Stimulated activated CD8-positive, alpha-beta memory T cell treated with anti-CD3 and anti-CD28 coated beads, Interleukin-15, amount 100 ng/mL, for 1 hour (primary cell): ENCODE measurements at places on chromosomes 5 and 9.

- DNase-seq, result no peak
Measured at GRCh38 chr5:30981576-30981975, 211.9 kb upstream of the CDH6 start.

DNA sequence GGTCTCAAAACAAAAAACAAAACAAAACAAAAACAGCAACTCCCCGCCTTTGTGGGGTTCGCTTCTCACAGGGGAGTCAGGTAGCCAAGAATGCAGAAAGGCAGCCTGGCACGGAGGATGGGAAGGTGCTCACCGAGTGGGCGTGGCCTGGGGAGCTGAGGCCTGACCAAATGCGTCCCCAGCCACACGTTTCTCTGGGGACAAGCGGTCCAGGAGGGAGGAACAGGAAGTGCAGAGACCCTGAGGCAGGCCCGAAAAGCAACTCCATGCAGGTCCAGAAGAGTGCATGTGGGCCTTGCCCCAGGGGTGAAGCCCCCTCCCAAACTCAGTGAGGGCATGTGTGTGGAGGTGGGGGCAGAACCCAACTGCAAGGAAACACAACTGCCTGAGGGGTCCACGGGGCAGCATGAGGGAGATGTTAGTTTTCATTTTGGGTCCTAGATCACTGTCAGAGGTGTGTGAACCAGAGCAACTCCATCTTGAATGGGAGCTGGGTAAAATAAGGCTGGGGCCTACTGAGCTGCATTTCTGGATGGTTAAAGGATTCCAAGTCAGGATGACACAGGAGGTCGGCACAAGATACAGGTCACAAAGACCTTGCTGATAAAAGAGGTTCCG, 2.6 kb upstream of the UAP1L1 start:
- no peak for DNase-seq

GRCh38 chr9:2012347-2012746, 2.8 kb upstream of the SMARCA2 start:
- no peak for DNase-seq

GRCh38 chr5:68345171-68345570, 129.6 kb downstream of the PIK3R1 start:
- DNase-seq, result no peak

GRCh38 chr9:20316372-20316771, 305.9 kb downstream of the MLLT3 start:
- DNase-seq, result no peak

GRCh38 chr5:124343451-124343867, 403.0 kb downstream of the ZNF608 start:
- DNase-seq, result no peak

DNA sequence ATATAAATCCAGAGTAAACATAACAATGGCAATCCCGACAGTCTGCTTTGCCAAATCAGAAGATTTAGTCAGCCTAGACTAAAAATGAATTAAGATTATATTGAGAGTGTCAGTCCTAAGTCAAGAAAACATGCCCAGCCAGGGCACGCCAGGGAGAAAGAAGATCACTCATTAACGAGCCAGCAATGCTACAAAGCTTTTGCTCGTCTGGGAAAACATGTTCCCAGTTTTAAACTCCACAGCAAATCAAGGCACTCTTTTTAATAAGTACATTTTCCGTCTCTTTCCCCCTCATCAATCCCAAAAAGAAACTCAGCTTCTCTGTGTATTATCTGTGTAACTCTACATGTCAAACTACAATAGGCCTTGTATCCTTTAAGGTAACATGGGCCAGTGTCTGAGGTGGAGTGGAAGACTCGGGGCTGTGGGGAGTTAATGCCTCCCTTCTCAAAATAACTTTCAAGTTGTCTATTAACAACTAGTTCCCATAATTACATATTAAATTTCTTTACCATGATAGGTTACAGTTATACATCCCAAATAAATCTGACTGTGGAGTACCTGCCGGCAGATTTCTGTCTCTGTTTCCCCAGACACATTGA, 40.9 kb downstream of the NFIB start:
- DNase-seq, result no peak

DNA sequence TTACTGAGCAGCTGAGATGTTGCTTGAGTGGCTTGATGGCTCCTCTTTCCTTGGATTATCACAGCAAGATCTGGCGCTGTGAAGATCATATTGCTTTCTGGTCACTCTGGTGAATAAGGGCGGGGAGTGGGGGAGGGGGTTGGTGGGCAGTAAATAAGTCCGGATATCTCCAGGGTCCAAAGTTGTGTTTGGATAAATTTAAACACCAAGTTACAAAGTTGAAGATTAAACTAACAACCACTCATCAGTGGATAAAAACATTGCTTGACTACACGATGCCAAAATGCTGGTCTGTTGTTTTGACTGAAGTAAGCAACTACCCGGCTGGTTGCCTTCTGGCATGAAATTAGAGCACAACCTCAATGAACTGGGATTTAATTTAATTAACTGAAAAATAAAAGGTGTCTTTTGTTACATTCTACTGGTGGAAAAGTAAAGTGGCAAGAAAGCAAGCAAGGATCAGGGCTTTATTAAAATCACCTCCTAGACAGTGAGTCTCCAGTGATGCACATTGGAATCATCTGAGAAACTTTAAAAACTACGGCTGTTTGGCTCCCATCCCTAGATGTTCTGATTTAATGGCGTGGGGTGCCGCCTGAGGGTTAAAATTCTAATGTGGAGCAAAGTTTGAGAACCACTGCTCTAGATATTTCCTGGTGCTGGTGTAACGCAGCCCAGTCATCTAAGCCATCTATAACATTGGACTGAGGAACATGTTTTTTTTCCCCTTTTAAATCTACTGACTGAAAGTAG, 86.7 kb upstream of the AGXT2 start:
- no peak for DNase-seq

GRCh38 chr9:13053504-13053903, 226.0 kb downstream of the MPDZ start:
- no peak for DNase-seq

DNA sequence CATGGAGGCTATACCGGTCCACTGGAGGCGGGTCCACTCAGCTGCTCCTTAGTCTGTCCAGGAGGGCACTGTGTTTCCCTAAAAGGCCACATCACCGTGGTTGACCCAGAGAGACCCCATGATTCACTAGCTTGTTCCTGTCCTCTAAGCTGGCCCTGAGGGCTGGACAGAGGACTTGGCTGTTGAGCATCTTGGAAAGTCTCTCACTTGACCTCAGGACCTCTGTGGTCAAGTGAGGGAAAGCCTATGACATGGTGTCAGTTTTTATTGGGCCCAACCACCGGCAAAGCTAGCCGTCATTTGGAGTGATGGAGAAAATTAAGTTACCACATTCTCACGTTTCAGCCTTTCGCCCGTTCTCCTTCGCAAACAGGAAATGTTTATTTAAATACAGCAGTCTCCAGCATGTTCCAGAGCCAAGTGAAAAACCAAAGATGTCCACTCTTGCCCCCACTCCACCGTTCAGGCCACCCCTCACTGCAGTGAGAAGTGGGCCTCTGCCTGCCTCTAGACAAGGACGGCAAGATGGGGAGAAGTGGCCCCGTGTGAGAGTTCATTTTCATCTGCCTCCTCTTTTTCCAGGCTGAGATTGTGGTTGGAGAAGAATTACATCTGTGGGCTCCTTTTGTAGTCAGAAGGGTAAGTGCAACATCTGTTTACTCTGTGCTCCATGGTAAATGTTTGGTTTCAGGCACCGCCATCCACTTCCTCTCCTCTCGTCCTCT, 4.4 kb downstream of the SLIT3 start:
- no peak for DNase-seq

GRCh38 chr5:62168506-62169281, 137.3 kb upstream of the KIF2A start:
- no peak for DNase-seq

GRCh38 chr5:148825716-148826052, 727 bp upstream of the ADRB2 start:
- DNase-seq, result no peak

DNA sequence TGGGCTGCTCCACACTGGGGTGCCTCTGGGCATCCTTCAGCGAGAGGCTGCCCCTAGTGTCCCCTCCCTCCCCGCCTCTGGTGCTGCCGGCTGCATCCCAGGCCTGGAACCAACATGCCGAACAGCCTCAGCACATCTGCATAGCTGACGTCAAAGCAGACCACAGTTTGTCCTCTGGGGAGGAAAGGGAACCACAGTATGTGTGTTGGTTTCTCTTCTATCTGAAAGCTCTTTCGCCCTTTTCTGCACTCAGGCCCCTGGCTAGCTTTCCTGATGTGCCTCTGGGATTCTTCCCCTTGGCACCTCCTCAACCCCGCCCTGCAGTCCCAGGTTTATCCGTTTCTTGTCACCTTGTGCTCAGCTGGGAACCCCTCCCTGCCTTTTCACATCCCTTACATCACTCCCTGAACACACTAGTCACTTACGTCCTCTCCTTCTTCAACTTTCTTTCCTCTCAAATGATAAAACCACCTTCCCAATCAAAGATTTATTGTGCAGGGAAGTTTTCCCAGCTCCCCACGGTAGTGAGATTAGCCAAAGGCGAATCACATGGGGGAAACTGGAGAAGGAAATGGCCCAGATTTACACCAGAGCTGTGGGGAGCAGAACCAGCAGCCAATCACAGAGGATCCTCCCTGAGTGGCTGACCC, 35.5 kb upstream of the B4GALT1 start:
- no peak for DNase-seq

DNA sequence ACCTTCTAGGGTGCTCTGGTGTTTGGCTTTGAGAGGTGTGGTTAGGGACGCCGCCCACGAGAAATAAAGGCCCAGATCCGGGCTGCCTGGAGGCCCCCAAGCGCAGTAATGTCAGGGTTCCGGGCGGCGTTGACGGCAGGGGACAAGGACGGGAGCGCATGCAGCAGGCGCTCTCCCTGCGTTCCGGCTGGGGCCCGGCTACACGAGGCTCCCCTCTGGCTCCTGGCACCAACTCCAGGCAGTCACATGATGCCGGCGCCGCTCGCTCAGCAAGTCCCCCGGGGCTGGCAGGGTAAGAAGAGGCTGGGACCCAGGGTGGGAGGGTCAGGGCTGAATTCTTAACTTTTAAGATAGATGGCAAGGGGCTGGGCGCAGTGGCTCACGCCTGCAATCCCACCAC, 28.1 kb downstream of the UBTD2 start:
- no peak for DNase-seq

DNA sequence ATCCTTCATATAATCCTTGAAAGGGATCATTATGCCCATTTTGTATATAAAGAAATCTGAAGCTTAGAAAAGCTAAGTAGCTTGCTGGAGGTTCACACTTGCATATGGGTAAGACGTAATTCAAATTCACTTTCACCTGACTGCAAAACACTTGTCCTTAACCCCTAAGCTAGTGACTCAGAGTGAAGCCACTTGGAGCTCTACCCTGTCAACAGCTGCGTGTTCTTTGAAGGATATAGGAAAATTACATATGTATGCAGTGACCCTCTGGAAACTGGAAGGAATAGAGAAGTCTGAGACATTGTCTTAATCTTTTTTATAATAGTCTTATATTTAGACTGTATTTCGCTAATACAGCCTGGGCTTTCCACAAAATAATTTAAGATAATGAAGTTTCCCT, 80.0 kb upstream of the STK32A start:
- DNase-seq, result no peak

GRCh38 chr5:57891443-57891842, 408.8 kb upstream of the ACTBL2 start:
- no peak for DNase-seq

- DNase-seq, result no peak
Measured at GRCh38 chr5:159451197-159452052, 121.1 kb upstream of the IL12B start.

DNA sequence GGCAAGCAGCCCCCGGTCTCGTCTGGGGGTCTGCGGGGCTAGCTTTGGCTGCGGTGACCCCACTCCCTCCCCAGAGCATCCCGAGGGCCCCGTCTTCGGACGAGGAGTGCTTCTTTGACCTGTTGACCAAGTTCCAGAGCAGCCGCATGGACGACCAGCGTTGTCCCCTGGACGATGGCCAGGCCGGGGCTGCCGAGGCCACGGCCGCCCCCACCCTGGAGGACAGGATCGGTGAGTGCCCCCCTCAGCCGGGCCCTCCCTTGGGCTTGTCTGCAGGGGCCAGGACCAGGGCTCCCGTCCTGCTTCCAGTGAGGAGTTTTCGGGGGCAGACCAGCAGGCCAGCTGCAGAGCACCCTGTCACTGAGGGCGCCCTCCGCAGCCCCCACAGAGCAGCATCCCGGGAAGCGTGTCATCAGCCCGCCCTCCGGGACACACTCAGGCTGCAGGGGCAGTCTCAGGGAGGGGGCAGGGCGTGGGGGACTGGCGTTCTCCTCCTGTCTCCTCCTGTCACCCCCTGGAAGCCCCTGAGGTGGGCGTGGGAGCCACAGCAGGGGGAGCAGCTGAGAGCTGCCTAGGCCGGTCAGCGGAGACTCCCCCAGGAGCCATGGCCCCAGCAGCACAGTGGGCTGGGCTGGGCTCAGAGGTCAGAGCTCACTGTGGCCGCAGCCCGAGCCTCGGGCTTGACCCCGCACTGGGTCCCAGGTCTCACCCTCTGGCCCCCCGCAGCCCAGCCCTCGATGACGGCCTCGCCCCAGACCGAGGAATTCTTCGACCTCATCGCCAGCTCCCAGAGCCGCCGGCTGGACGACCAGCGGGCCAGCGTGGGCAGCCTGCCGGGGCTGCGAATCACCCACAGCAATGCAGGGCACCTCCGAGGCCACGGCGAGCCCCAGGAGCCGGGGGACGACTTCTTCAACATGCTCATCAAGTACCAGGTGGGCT, 7.7 kb downstream of the DNLZ start:
- DNase-seq, result no peak

DNA sequence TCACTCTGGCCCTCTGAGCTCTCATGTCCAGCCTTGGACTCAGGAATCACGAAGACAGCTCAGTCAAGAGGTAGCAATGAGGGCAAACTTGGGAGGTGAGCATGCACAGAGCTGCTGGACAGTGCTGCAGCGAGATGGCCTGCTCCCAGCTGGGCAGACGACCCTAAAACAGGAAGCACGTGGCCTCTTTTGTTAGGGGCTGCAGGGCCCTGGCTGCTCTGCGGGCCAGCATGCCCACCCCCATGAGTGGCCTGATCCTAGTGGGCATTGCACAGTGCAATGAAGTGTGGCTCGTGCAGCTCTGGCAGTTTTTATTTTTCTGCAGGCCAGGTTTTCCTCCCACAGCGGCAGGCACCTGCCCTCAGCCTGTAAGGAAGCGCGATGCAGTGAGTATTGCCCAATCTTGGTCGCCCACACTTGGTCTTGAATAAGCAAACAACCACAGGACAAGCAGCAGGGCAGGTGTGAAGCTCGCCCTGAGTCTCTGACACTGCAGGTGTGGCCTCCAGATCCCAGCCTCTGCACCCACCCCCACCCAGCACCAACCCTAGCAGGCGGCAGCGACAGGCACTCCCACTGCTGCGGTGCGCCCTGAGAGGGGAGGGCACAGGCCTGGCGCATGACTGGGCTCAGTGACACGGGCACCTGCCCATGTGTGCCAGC, 60.8 kb downstream of the SEMA4D start:
- DNase-seq, result no peak

- no peak for DNase-seq
Measured at GRCh38 chr5:174319551-174319950, 274.0 kb downstream of the NSG2 start.

DNA sequence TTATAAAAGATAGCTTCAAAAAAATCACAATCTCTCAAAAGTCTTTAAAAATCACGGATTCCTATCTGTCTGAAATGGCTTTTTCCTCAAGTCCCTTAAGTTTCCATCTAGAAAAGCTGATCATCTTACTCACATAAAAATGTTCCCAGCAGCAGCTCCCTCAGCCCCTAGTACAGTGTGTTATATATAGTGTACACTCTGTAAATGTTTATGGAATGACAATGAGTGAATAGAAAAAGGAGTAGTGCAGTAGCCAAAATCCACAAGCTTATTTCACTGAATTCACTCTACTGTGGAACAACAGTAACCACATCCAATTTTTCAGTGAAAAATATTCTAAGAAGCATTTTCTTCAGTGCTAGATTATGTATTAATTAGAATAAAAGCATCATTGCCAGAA, 609.4 kb downstream of the DTWD2 start:
- no peak for DNase-seq
